Left colon (tissue), 2 donors: ENCODE measurements at places on chromosomes 16 and 17.

DNA sequence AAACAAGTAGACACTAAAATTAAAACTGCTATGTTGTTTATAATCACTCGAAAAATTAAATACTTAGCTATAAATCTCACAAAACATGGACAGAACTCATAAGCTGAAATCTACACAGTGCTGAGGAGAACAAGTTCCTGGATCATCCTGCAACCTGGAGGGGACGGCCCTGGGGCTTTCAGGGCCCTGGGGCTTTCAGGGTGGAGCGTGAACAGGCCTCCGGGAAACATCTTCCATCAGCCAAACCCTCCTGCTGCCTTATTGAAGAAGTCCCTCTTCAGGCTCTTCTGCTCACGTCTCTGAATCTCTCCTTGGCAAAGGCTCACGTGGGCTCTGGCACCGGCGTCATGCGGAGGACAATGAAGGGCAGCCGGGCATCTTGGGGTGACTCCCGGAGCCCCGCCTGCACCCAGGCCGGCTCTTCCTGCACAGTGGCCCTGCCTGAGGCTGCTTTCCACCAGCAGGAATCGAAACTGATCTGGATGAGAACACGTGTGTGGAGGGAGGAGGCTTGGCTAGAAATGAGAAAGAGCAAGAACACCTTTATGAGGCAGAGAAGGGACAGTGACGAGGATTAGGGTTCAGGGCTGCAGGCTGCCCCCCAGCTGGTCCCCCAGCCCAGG is 127.3 kb downstream of the CDRT15L2 start:
- DNase-seq = peak; percentile 14

GRCh38 chr17:77686903-77687302 is 271.6 kb upstream of the TNRC6C start:
- DNase-seq = no peak

DNA sequence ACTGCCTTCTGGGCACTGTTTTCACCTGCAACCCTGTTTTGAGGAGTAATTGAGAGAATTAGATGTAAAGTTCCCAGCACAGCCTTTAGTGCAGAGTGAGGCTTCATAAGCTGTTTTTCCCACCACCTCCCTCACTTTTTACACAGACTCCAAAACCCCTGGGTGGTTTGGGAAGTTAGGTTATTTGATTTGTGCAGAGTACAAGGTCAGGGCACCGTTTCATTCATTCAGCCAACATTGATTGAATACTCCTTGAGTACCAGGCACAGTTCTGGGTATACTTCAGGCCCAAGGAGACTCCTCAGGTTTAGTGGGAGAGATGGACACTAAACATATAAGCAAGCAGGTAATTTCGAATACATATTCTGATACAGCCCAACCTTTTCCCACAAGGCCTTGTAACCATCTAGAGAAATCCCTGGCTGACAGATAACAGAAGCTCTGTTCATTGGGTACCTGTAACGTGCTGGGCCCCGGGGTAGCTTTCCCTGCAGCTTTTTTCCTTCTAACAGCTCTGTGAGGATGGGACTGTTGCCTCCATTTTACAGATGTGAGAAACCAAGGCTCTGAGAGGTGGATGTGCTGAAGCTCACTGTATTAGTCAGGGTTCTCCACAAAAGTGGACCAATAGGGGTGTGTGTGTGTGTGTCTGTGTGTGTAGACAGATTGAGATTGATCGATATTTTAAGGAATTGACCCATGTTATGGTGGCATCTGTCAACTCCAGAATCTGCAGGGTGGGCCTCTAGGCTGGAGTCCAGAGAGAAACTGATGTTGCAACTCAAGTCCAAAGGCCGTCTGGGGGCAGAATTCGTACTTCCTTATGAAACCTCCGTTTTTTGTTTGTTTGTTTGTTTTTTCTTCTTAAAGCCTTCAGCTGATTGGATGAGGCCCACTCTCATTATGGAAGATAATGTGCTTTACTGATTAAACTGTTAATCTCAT is 234.7 kb downstream of the SNX29 start:
- DNase-seq = no peak

- DNase-seq = peak; percentile 33
Observed at GRCh38 chr17:72182371-72182873, 61.6 kb downstream of the SOX9 start.

DNA sequence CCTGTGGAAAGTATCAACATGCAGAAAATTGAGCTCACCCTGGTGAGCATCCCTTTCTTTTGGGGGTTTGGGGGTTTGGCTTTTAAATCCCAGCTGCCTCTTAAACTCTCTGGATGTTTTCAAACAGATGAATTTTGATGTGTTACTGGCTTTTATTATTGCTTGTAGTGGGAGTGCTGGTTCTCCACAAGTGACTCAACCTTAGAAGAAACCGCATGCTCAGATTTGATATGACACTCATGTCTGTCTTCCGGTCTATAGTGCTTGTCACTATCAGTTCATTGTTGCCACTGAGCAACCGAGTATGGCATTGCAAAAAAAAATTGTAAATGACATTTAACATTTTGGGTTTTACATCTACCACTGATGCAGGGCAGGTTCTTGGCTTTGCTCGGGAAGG is 104.5 kb downstream of the HS3ST4 start:
- DNase-seq = no peak

DNA sequence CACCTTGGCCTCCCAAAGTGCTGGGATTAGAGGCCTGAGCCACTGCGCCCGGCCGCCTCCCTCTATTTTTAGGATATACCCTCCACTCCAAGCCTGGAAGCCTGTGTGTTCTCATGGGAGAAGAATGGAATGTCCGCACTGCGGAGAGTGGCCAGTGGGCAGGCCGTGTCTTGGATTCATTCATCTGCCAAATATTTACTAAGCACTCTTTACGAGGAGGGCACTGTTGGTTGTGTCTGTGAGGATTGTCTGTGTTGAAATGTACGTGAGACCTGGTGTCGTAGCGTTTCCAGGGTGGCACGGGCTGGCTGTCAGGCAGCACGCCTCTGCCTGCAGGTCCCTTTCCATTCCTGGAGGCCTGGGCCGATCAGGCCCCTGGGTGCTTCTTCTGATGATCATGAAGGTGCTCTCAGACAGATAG is 19.2 kb downstream of the PGS1 start:
- DNase-seq = no peak

DNA sequence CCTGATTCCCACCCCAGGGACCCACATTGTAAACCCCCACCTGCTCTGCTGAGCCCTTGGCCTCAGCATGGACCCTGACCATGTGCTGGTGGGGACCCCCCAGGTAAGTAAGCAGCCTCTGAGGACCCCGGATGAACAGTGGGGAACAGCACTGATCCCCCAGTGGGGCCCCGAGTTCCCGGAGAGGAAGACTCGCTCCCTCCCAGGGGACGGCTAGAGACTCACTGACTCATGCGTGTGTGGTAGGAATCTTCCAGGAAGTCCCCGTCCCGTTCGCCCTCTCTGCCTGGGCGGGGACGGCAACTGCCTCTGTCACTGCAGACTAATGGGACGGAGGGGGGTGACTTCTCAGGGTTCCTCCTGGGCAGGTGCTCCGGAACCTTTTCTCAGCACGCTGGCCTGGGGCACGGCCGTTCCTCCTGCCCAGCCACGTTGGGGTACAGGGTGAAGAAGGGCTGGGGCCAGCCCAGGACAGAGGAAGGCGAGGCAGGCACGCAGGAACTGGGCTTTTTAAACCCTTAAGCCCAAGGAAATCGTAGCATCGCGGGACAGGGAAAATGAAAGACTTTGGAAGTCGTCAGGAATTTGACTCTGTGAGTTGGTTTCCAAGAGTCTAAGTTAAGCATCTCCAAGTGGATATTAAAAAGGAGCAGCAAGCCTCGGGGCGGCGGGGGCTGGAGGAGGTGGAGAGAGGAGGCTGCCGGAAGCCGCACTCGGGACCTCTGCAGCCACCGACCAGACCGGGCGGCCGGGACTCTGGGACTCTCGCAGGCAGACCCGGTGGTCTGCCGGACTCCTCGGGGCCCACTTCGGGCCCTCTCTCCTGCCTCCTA is 178.7 kb downstream of the SEC14L1 start:
- peak; percentile 95 for DNase-seq

GRCh38 chr17:48541577-48542113 is 3.3 kb downstream of the HOXB2 start:
- no peak for DNase-seq

- no peak for DNase-seq
Observed at GRCh38 chr17:76039121-76039520, 12.0 kb upstream of the EVPL start.

DNA sequence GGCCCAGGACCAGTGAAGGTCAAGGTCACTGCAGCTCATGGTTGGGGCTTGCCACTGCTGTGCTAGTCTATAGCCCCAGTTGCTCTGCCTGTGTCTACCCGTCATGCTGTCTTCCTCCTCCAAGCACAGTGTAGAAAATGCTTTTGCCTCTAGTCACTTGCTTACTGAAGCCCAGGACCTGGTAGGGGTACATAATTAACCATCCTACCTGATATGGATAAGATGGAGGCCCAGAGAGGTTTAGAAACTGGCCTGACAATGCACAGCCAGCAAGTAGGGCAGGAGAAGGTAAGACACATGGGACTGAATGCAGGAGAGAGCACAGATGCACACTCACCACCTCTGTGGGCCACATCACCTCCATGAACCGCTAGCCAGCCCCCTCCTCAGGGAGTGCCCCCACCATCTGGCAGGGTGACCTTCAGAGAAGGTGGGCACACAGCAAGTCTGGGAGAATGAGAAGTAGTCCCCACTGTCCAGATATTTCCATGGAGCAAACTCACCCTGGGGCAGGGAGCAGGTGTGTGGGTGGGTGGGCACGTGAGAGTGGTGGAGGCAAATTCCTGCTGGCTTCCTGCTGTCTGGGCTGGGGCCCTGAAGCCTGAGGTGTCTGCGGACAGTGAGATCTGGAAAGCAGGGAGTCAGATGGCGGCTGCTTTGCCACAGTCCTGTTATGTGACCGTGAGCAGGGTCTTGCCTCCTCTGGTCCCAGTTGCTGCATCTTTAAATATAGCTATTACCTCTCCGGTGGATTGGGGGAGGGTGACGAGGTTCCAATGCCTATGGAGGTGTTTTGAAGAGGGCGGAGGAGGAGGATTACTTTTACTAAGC is 1.0 kb downstream of the CX3CL1 start:
- no peak for DNase-seq

GRCh38 chr17:54950116-54950515 is 18.3 kb downstream of the COX11 start:
- no peak for DNase-seq

DNA sequence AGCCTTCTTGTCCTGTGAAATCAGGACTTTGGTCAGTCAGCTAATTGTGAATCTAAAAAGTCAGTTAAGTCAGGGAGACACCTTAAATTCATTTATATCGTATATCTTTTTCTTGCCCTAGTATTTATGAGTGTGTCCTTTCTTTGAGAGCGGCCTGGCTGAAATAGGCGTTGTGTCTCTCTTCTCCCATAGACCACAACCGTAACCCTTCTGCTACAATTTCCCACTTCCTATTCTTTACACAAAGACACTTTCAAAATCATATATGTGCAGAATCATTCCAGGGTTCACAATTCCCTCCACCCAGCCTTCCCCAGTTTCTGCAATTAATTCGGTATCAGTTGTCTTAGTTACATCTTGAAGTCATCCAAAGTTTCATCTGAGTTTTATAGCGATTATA is 14.0 kb upstream of the COTL1 start:
- DNase-seq = no peak

- no peak for DNase-seq
Observed at GRCh38 chr17:73182616-73183310, 10.1 kb upstream of the COG1 start.

- DNase-seq = no peak
Observed at GRCh38 chr17:73071066-73071999, 21.2 kb downstream of the SLC39A11 start.

GRCh38 chr17:14947671-14948070 is 317.5 kb downstream of the PMP22 start:
- DNase-seq = no peak
